ENCODE measurements at places on chromosomes 7 and 10.

DNA sequence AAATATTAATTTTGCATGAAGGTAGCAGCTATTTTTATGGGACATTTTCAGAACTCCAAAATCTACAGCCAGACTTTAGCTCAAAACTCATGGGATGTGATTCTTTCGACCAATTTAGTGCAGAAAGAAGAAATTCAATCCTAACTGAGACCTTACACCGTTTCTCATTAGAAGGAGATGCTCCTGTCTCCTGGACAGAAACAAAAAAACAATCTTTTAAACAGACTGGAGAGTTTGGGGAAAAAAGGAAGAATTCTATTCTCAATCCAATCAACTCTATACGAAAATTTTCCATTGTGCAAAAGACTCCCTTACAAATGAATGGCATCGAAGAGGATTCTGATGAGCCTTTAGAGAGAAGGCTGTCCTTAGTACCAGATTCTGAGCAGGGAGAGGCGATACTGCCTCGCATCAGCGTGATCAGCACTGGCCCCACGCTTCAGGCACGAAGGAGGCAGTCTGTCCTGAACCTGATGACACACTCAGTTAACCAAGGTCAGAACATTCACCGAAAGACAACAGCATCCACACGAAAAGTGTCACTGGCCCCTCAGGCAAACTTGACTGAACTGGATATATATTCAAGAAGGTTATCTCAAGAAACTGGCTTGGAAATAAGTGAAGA, 112.3 kb downstream of the CFTR start:
- DNase-seq = no peak

GRCh38 chr7:134943785-134944400, 42.4 kb upstream of the AGBL3 start:
- no peak for DNase-seq

DNA sequence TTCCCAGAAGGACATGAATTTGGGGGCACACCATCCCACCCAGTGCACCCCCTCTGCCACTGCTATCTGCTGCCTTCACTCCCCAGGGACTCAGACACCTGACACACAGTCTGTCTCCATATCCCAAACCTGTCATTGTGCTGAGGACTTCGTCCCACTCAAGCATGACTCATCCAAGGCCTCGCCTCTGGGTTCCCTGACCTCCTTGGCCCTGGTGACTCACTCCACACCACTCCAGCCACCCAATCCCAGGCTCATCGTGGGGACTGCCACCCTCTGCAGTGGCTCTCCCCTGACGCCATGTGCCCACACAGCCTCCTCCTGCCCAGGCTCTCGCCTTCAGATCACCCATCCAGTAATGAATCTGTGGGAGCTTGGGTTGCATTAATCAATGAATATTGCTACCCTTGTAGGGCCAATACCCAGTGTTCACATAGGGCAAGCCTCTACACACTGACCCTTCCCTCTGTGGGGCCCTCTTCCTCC, 6.6 kb upstream of the INSIG1 start:
- no peak for DNase-seq

DNA sequence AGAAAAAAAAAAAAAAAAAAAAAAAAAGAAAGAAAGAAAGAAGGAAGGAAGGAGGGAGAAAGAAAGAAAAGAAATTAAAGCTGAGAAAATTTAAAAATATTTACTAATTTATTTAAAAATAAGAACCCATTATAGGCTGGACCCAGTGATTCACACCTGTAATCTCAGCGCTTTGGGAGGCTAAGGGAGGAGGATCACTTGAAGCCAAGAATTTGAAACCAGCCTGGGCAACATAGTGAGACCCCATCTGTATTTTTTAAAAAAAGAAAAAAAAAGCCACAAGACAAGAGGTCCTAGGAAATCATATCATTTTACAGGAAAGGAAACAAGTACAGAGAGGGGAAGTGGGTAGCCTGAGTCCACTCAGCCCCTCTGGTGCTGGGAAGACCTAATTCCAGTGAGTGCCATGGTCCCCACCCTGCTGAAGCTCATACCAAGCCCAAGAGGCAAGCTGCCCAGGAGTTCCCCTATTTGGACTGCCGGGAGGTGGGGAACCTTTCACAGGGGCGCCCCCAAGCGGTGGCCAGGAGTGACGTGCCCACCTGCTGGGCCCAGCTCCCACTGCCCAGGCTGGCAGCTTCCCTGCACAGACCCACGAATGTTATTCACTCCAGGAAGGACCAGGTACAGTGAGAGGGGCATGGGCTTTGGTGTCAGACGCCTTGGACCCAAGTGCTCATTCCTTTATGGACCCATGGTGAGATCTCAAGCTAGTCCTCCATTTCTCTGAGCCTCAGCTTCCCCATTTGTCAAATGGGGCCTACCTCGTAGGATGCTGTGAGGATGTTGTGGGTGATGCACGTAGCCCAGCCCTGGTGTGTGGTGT, 133.6 kb downstream of the ZMIZ1 start:
- no peak for DNase-seq

DNA sequence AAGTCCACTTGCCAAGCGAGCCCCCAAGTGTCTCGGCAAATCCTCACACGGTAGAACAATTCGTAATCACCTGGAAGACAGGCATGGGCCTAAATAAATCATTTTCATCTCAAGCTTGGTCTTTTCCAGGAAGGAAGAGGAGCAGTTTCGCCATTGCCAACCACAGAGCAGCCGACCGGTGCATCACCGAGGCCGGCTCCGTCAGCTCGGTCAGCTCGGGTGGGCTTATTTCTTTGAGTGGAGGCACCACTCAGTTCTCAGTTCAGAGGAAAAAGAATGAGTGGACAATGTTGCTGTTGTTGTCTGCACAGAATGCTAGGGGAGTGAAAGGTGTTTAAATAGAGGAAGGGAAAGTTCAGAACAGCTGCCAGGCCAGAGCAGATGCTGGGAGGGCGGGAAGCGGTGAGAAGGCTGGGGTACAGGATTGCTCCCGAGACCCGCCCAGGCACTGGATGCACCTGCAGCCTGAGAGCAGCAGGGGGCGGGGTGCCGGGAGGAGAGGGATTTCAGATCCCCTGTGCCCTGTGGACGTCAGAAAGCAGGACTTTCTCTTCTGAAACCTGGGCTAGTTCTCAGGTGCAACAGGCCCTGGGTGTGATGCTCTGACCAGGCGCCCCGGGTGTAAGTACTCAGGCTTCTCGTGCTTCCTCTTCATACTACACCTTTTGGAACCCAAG, 17.7 kb upstream of the IGFBP3 start:
- DNase-seq = no peak

- DNase-seq = no peak
These were observed 73.7 kb downstream of the EVX1 start for GRCh38 chr7:27316311-27316710.

GRCh38 chr10:17562614-17563013, 54.6 kb downstream of the HACD1 start:
- DNase-seq = no peak

- DNase-seq = no peak
These were observed 21.8 kb downstream of the PWWP2B start for GRCh38 chr10:132418527-132419416.

- no peak for DNase-seq
These were observed 15.9 kb upstream of the CYTH3 start for GRCh38 chr7:6288270-6288860.

DNA sequence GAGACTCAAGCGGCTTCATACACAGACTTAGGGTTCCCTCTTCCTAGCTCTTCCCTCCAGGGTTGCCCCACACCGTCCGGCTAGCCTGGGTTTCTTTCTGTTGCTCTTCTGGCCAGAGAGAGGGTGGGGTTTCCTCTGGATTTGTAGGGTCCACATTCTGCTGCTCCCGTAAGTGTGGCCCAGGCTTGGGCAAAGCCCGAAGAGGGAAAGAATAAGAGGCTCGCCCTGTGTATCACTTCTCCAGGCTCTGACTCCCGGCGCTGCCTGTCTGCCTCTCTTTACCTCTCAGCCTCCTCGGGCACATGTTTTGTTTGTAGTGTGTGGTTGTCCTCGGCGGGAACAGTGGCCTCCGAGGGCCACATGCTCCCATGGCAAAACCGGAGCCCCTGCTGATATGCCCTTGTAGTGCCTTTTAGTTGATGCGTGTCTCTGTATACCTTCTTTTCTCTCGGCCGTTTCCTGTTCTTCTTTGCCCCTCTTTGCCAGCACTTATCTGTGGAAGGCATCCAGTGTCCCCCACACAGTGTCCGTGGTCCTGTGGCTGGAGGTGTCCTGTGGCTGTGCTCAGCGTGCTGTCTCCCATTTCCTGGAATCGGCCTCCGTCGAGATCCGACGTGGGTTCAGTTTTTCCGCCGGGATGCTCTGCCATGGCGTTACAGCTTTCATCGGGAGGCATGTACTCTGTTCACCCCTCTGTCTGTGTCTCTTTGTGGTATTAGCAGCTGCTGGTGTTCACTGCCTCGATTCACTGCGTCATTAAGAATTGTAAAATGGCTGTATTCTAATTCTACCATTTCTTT, 102.9 kb downstream of the INPP5A start:
- no peak for DNase-seq

- no peak for DNase-seq
These were observed 166.2 kb upstream of the ASAH2 start for GRCh38 chr10:50417486-50417885.

DNA sequence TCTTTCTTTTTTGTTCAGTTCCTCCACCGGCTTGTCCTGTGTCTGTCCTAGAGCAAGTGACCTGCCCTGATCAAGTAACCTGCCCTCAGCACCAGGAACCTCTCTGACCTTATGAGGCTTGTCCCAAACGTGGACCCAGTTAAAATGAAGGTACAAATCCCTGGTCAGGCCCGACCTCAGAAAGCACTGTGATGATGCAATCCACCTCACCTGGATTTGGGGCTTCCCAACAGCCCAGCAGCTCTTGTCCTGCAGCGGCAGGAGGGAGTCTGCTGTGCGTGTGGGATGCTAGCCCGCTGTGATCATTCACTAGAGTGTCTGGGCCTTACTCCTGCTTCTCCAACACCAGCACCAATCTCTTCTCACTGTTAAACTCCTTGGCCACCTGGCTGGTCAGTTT, 11.2 kb downstream of the COL17A1 start:
- no peak for DNase-seq

GRCh38 chr7:134311807-134312206, 4.9 kb downstream of the SLC35B4 start:
- DNase-seq = no peak

GRCh38 chr7:32515890-32516550, 20.7 kb downstream of the AVL9 start:
- DNase-seq = no peak

- DNase-seq = no peak
These were observed 261.1 kb downstream of the NRG3 start for GRCh38 chr10:82136103-82136502.

GRCh38 chr10:34280599-34281374, 534.3 kb downstream of the PARD3 start:
- no peak for DNase-seq

DNA sequence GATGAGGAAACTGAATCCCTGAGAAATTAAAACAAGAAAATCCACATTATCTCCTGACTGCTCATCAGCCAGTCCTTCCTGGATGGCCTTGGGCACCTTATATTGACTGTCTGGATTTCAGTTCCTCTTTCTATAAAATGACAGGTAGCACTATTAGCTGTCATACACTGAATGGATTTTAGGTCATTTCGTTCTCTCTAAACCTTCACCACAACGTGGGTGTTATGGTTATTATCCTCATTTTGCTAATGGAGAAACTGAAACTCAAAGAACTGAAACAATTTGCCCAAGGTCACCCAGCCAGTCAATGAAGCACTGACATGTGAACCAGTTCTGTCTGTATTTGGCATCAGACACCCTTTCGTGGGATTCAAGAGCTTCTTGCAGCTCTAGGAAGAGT, 193.8 kb downstream of the CYP26A1 start:
- no peak for DNase-seq

- no peak for DNase-seq
These were observed 148.8 kb downstream of the PPP1R9A start for GRCh38 chr7:95056107-95056739.

GRCh38 chr10:89829887-89830269, 128.5 kb downstream of the KIF20B start:
- DNase-seq = no peak

DNA sequence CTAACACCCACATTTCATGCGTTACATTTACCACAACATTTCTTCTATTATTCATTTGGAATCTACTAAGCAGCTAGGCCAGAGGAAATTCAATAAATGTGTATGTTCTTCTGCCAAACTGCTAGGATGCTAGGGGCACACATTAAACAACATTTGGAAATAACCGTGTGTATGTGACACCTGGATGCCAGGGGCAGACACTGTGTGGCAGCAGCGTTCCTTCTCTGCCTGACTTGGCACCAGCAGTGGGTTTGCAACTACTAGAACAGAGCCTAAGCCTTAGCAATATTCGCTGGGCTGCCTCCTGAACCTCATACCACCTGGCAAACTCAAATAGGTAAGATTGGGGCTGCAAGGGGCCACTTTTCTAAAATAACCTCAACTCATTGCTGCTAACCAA, 182.1 kb downstream of the CHCHD3 start:
- no peak for DNase-seq

DNA sequence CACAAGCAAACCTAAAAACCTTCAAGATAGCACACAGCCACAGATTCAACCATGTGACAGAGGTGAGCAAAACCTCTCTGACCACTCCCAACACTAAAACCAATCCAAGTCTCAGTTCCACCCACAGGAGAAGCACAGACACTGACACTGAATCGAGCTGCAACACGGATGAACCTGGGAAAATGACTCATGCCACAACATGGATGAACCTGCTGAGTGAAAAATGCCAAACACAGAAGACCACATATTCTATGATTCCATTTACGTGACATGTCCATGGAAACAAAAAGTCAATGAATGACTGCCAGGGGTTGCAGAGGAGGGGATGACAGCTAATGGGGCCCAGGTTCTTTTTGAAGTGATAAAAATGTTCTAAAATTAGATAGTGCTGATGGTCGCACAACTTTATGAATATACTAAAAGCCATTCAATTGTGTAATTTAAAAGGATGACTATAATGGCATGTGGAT, 22.0 kb downstream of the CYTH3 start:
- no peak for DNase-seq

- no peak for DNase-seq
These were observed 110.7 kb upstream of the MTPN start for GRCh38 chr7:136087881-136088280.

DNA sequence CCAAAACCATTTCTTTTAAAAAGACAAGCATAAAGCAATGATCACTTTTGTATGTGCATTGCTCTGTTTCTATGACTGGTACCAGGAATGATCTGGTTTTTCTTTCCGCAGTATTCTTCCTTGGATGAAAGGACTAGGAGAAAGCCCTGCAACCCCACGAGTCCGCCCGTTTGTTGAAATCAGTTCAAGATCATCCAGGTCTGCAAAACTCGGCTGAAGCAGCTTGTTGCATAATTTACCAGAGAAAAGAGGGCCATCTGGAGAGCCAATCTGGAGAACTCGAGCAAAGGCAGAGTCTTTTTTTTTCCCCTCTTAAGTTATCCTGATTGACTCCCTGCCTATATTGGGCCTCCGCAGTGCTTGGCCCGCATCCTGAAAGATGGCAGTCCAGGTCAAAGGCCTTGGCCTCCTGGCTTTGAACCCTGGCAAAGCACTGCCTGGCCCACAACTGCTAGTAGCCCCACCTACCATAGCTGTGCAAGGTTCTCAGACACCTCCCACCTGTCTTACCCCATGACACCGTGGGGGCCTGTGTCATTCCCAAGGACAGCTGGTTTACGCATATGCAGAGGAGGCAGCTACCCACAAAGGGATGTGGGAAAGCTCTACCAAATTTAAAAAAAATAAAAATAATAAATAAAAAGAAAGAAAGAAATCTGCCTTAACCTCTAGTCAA, 572.2 kb downstream of the INHBA start:
- no peak for DNase-seq

Measured in effector CD4-positive, alpha-beta T cell (primary cell).